ENCODE measurements at places on chromosomes 7 and 10.

DNA sequence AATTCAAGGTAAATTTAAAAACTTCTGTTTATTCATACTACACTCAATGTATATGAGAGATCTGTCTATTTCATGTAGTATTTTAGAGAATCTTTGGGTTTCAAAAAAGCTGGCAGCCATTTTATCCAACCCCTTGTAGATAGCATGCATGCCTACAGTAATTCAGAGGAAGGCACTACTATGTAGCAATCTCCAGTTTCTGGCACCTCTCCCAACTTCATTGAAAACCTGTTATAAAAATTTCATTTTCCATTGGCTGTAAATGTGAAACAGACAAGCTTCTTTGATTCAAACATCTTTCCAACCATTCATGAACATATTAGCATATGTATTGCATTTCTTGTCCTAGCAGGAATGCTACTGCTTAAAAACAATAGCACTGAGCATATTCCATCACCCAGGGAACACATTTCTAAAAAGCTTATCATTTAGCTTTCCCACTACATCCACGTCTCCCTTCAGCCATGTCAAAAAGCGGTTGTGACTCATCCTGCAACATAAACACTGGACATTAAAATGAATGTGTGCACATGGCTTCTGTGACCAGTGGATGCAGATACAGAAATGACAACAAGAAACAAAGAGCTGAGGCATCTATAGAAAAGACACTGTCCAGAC lies 330.4 kb upstream of the AOAH start:
- peak; percentile 35 for DNase-seq

GRCh38 chr10:97632949-97633884 lies at the start of gene MORN4:
TSS of gene MORN4 (minus strand) at chr10:97633500. CDS start at chr10:97619653, 13,847 bp downstream.
- DNase-seq = peak; percentile 95

GRCh38 chr7:12638851-12639456 lies 48.5 kb upstream of the ARL4A start:
- DNase-seq = peak; percentile 46

GRCh38 chr7:12409097-12409711 lies 5.5 kb upstream of the VWDE start:
- no peak for DNase-seq

- DNase-seq = no peak
These were observed 9.8 kb downstream of the TMEM60 start for GRCh38 chr7:77788327-77788902.

DNA sequence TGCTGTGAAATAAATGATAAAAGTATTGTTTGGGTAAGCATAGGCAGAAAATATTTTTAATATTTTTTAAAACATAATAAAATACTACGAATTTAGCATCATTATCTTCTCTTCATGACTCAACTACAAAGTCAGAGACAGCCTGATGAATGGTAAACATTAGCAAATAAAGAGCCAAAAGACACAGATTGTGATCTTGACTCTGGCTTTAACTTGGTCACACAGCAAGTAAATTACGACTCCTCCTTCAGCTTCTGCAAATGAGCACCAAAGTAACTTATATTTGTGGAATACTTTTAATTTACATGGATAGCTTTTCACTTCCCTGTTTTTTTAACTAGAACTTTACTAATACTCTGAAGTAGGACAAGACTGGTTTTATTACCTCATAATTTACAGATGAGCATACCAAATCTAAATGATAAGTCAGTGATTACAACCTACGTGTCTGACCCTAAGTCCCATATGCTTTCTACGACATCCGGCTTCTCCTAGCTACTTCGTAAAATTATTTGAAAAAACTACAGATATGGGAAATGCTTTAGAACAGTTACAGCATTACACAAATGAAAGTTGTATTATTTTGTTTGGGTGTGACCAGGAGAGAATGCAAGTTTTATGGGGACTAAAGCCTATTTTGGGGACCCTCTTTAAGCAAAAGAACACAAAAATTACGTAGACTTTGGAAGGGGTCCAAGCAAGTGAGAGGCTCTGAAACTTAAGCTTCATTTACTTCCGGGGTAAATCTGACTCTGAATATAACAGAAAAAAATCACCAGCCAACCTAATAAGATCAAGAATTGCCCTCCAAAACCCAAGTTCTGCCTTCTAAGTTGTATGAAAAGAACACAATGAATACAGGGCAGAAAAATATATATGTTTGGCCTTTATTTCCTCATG lies 133.8 kb downstream of the CPEB3 start:
- DNase-seq = peak; percentile 47

DNA sequence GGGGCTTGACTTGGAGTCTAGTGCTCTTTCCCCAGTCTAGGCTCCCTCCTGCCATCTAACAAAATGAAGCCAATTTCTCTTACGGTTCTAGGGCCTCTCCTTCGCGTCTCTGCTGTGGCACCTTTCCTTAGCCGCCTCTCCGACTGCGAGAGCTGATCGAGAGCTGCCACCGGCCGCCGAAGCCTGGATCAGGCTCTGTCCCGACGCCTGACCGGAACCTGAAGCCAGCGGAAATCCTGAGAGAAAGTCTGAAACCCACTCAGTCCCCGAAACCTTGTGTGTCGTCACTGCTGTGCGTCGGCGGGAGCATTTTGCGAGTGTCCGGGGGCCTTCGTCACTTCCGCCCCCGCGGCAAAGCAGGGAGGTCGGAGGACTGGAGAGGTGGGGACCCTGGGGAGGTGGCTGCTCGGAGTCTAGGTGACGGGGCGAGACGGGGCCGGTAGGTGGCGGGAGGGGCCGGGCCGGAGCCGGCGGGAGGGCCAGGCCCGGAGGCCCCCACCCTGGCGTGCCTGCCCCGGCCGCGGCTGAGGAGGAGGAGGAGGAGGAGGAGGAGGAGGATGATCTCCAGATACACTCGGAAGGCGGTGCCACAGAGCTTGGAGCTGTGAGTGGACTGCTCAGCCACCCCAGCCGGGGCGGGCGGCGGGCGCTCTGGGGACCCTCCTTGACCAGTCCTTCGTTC lies at the start of the genes ECD and FAM149B1:
Gene ECD, minus strand, starts transcription at position 226 of the 682 bp plus-strand sequence. CDS start 4,071 bp downstream, outside the sequence.
Gene FAM149B1, plus strand, starts transcription at position 337 of the 682 bp plus-strand sequence. Its CDS starts 221 bp downstream, at position 558.
- DNase-seq = peak; percentile 99

All from umbilical cord (tissue), 2 donors.